T-helper 2 cell (primary cell): ENCODE measurements at places on chromosomes 6 and 20.

DNA sequence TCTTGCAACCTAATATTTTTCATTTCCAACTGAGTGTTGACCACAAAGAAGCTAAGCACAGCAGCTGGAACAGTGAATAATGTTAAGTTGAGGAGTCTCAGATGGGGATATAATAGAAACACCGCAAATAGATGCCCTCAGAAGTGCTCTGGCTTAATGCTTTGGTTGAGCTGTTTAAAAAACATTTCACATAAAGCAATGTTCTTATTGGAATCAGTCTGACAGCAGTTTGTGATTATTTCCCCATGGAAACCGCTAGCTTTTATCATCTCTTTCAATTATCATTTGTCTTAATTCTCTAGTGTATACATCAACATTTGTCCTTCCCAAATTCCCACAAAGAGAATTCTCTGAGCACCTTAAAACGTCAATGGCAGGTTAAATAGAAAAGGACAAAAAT is 30.8 kb downstream of the METTL24 start:
- DNase-seq: no peak

DNA sequence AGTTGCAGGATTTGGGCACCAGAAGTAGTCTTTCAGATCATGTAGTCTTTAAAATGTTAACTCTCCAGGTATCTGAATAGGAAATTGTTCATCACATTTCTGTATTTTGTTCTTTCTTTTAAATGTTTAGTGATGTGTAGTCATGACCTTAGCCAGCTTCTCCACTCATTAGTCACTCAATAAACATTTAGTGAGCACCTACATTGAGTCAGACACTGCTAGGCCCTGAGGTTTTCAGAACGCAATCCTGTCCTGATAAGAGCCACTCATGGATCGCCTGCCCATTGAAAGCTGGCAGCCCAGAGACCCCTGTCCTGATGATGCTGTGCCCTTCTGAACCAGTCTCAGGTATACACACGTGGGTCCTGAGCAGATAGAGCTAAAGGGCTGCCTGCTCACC is 163.4 kb upstream of the HEY2 start:
- no peak for DNase-seq

- DNase-seq: no peak
Observed at GRCh38 chr20:56773749-56774148, 144.6 kb downstream of the TFAP2C start.

- no peak for DNase-seq
Observed at GRCh38 chr6:24321538-24322162, 36.2 kb downstream of the DCDC2 start.

GRCh38 chr6:18154507-18155149 is at the start of gene TPMT:
TSS of gene TPMT (minus strand) at chr6:18155077. CDS start at chr6:18149127, 5,950 bp downstream.
- DNase-seq: no peak

- no peak for DNase-seq
Observed at GRCh38 chr6:31008165-31008564, 2.1 kb upstream of the MUC22 start.

GRCh38 chr20:14334306-14334930 is 3.0 kb downstream of the FLRT3 start:
- DNase-seq: no peak

DNA sequence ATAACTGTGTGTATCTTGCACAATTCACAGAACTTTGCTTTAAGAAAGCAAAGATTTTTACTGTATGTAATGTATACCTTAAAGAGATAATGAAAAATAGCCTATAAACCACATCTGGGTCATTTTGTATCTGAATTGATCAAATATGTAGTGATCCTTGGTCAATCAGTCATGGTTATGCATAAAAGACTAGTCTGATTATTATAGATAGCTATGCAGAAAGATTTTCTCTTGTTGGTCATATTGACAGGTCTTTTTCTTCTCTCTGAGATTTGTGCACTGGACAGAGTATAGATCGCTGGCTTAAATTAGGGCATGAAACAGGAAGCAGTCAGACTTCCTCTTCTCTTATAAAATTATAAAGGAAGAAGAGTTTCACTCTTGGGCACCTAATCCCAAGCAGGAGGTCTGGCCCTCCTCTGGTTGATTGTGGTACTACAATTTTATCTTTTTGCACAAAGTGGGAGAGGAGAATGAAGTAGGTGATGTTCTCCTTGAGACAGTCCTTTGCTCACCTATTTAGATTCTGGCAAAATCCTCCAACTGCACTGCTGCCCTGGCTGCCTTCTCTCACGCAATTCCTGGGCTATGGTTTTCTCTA is 380.9 kb upstream of the RGS17 start:
- no peak for DNase-seq

DNA sequence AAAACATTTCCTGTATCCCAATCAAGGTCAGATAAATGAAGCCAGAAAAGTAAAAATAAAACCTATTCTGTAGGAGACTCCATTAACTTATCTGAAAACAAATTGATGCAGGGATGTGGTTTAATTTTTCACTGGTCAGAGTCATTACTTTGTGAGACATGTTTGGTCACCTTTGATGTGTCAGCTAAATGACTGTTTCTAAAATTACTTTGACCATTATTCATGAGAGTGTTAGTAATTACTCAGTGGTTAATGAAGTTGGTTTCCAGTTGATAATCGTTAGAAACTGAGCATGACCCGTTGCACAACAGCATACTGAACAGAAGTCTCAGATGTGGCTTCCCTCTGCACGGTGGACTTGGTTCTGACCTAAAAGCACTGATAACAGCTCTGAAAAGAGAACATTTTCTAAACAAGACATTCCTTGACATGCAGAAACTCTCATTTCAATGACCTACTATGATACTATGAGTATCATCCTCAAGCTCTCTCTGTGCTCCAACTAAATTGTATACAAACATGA is 410.5 kb upstream of the RNF217 start:
- no peak for DNase-seq

GRCh38 chr6:165716886-165717285 is 53.8 kb upstream of the PDE10A start:
- DNase-seq: no peak

DNA sequence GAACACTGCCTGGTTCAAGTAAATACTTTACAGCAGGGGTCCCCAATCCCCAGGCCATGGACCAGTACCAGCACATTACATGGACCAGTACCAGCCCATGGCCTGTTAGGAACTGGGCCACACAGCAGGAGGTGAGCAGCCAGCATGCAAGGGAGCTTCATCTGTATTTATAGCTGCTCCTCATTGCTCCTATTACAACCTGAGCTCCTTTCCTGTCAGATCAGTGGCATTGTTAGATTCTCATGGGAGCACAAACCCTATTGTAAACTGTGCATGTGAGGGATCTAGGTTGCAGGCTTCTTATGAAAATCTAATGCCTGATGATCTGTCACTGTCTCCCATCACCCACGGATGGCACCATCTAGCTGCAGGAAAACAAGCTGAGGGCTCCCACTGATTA is 12.0 kb upstream of the RBPJL start:
- no peak for DNase-seq

GRCh38 chr6:163695414-163695864 is 280.9 kb downstream of the QKI start:
- no peak for DNase-seq

GRCh38 chr6:79862711-79863110 is 84.6 kb downstream of the ELOVL4 start:
- no peak for DNase-seq

- no peak for DNase-seq
Observed at GRCh38 chr20:63345328-63346100, 15.6 kb downstream of the CHRNA4 start.

DNA sequence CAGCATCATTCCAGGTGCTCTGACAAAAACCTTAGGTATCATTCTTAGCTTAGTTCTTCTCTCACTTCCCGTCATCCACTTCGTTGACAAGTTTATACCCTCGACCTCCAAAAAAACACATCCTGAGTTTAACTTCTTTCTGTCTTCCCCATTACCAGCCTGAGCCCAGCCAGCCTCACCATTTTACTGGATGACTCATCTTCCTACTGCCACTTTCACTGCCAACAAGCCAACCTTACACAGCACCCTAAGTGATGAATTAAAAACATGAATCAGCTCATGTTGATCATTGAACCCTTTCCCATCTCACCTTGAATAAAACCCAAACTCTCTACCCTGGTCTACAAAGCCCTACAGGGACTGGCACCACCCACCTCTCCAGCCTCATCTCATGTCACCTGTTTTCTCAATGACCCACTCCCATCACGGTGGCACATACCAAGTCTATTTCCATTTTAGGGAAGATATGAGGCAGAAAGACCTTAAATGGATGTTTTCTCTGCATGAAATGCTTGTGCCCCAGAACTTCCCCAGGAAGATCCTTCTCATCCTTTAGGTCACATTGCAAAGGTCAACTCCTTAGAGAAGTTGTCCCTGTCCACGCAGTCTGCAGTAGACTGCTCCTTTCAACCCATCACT is 9.9 kb upstream of the UST start:
- no peak for DNase-seq

DNA sequence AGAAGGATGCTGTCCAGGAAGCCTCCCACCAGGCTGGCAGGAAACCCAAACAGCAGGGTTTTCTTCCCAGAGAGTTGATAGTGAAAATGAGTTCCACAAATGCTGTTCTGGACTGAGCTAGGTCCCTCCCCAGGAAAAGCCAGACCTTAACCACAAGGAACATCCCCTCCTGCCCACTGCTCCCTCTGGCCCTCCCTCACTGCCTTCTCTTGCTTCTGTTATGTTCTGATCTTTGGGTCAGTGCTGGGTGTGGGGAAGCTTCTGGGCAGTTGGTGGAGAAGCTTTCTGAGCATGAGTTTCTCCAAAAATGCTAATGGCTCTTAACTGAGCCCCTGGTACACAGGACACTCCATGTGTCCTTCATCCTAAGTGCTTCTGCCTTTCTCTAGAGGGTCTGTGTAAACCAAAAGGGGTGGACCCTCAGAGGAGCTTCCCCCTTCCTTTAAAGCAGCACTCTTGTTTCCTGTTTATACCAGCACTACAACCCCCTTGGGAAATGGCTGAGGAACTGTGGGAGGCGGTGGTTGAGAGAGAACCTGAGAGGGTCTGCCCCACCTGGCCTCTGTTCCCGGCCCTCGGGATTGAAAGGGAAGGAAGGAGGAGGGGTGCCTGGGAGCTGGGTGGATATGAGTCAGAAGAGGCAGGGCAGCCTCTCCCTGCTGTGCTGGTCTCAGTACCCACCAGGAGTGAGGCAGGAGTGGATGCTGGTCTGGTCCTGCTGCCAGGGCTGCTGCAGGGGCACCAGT is 42.0 kb downstream of the CDS2 start:
- DNase-seq: no peak

DNA sequence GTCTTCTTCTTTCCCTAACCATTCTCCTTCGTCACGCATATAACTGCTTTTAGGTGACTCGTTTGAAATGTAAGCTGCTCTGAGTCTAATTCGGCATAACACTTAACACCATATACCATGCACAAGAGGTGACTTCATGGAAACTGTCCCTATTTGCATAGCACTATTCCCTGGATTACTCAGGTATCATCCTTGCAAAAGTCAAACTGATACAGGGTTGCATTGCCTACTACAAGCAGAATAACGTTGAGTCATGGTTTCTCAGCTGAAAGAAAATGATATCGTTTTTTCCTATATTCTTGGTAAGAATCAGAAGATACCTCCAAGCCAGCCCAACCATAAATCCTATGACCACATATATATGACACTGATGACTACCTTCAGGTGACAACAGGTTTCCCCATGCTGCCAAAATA is 227.5 kb downstream of the ATXN1 start:
- peak; percentile 45 for DNase-seq

DNA sequence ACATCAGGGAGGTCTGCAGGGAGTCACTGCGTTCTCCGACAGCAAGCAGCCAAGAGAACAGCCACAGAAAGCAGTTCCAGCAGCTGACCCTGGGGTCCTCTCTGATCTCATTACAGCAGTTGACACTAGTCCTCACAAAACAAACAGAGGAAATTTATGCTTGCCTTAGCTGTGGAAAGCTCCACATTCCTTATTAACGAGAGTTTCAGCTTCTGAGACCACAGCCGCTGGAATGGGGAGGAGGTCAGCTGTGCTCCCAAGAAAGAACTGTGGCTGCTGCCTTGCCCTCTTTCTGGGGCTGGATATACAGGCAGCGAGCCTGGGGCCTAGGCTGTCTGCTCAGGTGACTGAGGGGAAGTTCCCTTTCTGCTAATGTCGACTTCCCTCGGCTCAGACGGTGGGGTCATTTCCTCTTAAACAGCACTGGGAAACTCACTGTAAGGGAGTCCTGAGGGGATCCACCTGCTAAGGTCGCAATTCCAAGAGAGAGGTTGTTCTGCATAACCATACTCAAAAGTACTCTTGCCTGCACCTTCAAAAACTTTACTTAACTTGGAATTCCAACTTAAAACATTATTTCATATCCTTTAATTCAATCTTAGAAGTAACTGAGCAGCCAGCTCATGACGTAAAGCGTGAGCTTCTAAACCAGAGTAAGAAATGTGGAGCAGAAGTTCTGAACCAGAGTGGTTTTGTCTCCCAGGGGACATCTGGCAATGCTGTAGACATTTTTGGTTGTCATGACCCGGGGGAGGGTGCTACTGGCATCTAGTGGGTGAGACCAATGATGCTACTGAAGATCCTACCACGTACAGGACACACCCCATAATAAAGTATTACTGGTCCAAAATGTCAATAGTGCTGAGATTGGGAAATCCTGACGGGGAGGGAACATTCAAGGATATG is 80.3 kb downstream of the BACH2 start:
- DNase-seq: no peak

- DNase-seq: no peak
Observed at GRCh38 chr6:94859924-94860323, 717.4 kb upstream of the MANEA start.

GRCh38 chr6:15356179-15356578 is 110.3 kb downstream of the JARID2 start:
- no peak for DNase-seq

DNA sequence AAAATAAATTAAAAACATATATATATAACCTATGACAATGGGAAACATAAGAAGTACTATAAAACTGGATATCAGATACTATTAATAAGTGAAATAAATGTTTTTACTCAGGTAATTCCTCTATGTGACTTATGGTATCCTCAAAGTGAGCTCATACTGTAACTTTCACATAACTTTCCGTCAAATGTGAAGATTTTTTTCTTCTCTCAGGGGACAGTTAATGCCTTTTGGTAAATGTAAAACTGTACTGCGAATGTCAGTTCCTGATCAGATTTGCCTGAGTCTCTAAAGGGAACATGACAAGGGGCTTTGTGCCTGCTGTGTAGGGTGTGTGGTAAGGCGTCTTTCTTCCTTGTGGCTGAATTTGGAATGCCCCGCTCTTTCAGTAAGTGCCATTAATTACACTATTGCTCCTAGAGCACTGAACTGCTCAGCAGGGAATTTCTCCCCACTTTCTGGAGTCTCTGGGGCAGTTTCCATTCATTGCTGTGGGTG is 271.8 kb downstream of the PRL start:
- DNase-seq: no peak
